ENCODE measurements at places on chromosomes 3 and 15.

DNA sequence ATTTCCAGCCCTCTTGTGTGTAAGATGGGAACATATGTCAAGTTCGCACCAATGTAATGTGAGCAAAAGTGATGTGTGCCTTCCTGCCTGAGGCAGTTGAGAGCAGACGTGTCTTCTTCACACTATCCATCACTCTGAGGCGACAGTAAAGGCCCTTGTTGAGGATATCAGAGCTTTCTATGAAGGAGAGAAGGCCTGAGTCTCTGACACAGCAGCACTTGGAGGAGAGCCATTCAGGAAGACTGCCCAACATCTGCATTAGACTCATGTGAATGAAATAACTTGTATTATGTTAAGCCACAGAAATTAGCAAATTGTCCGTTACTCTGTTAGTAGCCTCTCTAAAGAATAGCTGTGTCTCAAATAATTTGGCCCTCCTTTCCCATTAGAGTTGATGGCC, 108.8 kb upstream of the CCDC54 start:
- no peak for DNase-seq

- DNase-seq: no peak
These were observed 110.9 kb upstream of the ATP2B2 start for GRCh38 chr3:10616321-10616720.

GRCh38 chr3:175869404-175869803, 1010.3 kb downstream of the NAALADL2 start:
- DNase-seq: no peak

GRCh38 chr15:44315773-44316465, 27.4 kb downstream of the GOLM2 start:
- no peak for DNase-seq

DNA sequence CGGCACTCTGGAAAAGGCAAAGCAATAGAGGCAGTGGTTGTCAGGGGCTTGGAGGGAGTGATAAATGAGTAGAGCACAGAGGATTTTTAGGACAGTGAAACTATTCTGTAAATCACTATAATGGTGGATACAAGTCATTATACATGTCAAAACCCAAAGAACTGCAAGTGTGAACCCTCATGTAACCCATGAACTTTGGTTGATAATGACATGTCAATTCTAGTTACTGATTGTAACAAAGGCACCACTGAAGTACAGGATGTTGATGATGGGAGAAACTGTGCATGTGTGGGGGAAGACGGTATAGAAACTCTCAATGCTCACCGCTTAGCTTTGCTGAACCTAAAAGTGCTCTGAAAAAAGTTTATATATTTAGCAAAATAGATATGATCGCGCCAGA, 36.0 kb downstream of the BTLA start:
- DNase-seq: no peak

All from stimulated activated CD8-positive, alpha-beta memory T cell treated with anti-CD3 and anti-CD28 coated beads, Interleukin-7, amount 100 ng/mL, for 48 hours (primary cell).